ENCODE measurements at places on chromosomes 1 and 21.

DNA sequence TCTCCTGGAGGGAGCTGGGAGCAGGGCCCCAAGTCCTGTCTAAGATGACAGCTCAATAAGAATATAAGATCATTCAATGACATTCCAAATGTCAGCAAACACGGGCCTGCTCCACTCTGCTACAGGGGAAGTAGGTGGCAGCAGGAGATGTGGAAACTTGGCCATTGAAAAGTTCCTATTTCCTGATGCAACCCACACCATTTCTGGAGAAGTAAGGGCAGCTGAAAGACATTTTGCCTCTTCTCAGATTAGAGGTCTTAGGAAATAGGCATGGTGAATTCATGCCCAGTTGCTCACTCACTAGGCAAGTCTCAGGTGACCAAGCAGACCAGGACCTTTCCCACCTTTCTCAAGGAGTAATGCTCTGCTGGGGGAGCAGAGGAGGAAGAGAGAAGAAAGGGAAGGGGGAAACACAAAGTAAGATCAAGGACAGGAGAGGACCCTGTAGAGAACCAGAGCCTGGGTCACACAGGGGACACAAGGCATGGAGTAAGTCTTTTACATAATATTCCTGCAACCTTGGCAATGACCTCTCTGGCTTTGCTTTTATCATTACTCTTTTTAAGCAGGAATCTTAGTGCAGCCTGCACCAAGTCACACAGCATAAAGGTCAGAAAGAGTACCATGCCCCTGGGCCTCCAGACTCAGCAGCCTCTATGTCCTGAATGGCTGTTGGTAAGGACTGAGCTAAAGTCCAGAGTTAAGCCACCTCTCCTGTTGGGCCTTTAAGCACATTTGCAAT, 68.9 kb downstream of the DMAP1 start:
- DNase-seq, result no peak

- DNase-seq, result no peak
These were observed 1609.6 kb upstream of the B3GALT2 start for GRCh38 chr1:194795917-194796593.

DNA sequence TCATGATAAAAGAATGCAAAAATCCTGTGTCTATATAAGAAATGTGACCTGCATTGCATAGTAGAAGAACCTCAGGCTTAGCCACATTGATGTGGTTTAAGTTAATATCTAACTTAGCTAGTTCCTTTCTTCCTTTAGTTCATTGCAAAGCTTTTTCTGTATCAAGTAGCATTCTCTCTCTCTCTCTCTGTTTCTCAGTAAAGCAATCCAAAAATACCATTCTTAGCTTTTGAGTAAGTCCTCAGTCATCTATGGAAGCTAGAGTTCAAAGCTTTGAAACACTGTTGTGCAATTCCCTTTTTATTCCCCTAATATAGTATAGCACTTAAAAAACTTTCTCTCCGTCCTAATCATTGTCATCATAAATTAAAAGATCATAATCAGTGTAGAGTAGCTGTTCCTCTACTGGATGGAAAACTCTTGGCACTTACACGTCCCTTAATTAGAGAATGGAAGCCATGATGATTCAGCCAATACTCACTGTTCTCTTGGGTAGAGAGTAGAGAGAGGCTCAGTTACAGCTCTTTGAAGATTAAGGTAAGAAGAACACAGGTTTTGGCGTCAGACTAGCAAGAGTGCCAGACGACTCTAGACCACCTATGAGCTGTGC, 350.3 kb upstream of the LYPLAL1 start:
- peak; percentile 92 for DNase-seq

DNA sequence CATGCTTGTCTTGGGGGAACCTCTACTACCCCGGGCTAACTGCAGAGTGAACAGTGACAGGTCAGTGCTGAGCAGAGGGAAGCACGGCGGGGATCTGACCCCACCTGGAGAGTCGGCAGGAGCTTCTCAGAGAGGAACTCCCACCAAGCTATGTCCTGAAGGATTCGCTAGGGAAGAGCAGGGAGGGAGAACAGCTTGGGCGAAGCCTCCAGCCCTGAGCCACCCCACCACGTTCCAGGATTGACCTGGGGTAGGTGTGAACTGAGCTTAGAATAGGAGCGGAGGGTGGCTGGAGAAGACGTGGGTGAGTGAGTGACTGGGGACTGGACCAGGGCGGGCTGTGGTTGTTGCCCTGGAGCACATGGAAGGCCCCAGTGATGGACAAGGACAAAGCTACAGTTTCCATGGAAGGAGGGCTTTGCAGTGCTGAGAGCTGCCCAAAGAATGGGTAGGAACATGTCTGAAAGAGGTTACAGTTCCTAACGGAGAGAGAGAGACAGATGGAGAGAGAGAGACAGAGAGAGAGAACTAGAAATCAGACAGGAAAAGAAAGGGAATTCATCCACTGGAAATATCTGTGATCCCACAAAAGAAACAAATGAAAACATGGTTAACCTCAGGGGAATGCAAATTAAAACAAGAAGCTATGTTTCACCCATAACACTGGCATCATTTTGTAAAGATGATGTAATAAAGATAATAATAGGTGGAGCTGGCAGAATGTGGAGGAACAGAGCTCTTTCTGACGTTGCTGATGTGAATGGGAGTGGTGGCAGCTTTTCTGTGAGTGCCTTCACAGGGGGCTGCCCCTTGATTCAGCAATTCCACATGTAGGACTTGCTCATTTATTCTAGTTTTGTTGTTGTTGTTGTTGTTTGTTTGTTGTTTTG, 17.2 kb downstream of the BSND start:
- no peak for DNase-seq

DNA sequence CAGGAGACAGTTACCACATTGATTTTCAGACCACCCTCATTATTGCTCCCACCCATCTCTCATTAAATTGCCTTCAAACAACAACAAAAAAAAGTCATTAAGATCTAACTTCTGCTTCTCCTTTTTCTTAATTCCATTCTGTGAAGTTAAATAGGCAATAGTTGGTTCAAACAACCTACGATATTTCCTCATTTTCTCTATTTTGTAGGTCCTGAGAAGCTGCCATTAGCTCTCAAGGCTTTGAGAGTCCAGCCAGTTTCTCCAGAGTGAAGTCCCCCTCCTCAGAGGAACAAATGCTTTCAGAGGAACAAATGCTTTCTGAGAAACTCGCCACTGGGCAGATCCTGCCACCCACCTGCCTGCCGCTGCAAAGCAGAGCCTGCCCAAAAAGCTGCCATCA, 125.6 kb downstream of the ETS2 start:
- DNase-seq, result no peak

- no peak for DNase-seq
These were observed 86.6 kb upstream of the DPH5 start for GRCh38 chr1:101112051-101112780.

DNA sequence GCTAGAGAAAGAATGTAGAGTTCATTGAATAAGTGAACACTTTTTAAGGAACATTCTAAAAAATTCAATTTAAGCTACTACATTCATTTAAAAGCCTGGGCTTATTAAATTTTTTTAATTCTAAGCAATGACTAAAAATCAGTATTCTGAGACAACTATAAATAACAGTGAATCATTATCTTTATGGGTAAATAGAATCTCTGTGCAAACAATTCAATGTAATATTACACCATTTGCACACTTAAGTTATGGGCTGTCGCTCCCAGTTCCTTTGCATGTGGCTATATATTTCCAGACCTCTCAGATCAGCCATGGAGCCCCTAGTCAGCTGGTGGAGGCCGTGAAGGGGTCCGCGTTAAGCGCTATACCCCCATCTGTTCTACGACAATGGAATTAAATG, 65.1 kb downstream of the KCNK1 start:
- no peak for DNase-seq

- DNase-seq, result no peak
These were observed 51.4 kb downstream of the ATP1A1 start for GRCh38 chr1:116424438-116424837.

DNA sequence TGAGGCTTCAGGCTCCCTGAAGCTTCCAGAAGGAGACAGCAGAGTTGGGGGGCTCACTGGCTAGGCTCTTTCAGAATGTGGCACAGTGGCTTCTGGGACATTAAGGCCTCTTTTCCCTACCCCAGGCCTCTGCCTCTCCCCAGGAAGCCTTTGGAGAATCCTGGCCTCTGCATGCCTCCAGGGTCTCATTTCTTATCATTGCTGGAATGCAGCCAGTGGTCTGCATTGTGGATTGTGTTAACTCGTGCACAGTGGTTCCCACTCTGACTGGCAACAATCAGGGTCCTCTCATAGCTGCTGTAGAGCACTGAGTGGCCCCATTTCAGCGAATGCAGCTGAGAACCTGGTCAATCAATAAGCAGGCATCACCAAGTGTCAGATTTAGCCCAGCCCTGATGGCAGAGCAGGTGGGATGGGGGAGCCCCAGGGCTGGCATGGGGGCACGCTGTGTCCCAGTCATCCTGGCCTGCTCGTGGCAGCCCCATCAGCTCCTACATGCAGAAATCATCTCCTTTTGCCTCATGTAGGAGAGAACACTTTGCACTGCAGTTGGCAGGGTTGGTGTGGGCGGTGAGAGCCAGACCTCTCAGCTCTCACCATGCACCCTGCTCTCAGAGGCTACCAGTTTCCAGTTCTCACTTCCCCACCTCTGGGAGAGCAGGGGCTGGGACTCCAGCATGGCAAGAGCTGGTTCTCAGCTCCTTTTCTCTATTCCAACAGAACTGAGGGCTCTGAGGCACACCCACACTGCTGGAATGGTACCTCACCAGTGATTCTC, 13.4 kb downstream of the ADORA1 start:
- no peak for DNase-seq

GRCh38 chr1:245500546-245500945, 345.8 kb downstream of the KIF26B start:
- peak; percentile 89 for DNase-seq

GRCh38 chr1:200991097-200991614, 32.4 kb downstream of the KIF21B start:
- DNase-seq, result no peak

- DNase-seq, result no peak
These were observed 19.4 kb downstream of the RRP15 start for GRCh38 chr1:218304281-218305039.

All from AG09309 (cell line).